Naive B cell (primary cell): ENCODE measurements at places on chromosomes 4 and X.

DNA sequence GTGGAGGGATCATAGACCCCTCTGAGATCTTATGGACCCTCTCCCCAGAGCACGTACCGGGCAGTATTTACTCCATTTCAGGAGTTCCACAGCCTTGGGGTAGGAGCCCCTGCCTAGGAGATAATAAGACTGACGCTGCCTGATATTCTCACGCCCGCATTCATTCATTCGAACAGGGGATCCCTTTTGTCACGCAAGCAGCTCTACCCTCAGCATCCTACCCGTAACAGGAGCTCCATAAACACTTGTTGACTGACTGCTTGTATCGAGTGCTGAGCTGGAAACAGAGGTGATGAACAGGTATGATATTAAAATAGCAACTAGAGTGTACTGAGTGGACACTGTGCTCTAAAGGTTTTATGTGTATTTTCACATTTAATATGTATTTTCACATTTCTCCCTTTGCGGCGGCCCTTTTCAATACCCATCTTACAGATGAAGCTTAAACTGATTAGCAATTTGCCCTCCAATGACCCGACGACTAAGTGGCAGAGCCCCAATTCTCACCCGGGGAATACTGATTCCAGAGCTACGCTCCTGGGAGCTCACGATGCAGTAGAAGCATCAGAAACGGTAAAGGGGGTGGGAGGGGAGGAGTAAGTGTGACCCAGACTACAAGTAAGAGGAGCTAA lies 888 bp downstream of the RAB28 start:
- no peak for DNase-seq

DNA sequence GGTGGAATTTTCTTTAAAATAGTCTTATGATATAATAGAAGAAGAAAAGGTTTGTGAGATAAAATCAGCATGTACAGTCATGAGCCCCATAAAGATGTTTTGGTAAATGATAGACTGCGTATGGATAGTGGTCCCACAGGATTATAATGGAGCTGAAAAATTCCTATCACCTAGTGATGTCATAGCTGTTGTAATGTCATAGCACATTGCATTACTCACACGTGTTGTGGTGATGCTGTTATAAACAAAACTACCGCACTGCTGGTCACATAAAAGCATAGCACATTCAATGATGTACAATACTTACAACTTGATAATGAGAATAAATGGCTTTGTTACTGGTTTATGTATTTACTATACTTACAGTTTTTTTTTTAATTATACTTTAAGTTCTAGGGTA lies 715.2 kb upstream of the HTR2C start:
- no peak for DNase-seq

- no peak for DNase-seq
Observed at GRCh38 chrX:17520016-17520615, 145.1 kb downstream of the NHS start.

GRCh38 chr4:141036786-141037185 lies 96.5 kb downstream of the RNF150 start:
- DNase-seq, result no peak

DNA sequence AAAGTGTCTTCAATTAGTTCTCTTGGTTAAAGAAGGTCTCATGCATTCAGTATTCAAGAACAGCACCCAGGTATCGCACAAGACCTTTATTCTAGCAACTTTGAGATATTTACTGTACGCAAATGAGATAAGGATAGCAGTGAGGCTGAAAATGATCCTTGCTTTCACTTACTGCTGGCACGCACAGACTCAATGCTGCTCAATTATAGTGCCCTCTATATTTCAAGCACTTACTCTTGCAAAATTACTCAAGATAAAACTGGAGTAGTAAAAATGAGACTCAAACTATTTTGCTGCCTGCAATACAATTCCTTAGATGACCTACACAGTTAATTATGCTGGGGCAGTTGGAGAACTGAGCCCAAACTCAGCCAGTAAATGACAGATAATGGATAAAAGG lies 60.9 kb downstream of the ADGRA3 start:
- DNase-seq, result no peak

GRCh38 chrX:116357329-116357728 lies 79.1 kb upstream of the SLC6A14 start:
- DNase-seq, result no peak

GRCh38 chr4:157988641-157989040 lies 184.2 kb downstream of the GASK1B start:
- no peak for DNase-seq

GRCh38 chr4:182877326-182877883 lies 39.8 kb downstream of the DCTD start:
- no peak for DNase-seq

- no peak for DNase-seq
Observed at GRCh38 chr4:25760518-25761157, 102.2 kb downstream of the SEL1L3 start.

DNA sequence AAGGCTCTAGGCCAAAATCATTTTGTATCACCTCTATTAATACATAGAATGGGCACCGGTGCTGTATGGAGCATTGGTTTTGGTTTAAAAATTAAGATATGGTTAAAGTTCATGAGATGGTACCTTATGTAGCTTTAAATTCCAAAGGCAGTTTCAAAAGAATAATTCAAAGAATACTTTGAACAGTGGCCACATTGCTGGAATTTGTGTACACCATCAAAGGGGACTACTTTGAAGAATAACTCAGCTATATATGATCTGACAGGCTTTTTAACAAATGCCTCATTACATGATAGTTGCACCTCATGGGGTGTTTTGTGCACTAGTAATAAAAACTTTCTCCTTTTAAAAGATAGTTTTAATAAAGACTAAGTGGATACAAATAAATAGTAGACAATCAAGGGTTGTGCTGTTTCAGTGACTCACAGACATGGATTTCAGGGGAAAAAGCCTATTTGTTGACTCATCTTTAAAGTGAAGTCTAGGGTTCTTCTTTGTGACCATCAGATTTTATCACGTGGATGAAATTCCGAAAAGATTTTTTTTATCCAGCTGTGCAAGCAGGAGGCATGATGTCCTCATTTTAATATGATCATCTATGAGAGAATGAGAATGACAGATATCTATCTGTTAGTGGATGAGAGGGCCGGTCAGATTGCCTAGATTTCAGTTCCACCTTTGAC lies 12.8 kb downstream of the MTM1 start:
- no peak for DNase-seq

DNA sequence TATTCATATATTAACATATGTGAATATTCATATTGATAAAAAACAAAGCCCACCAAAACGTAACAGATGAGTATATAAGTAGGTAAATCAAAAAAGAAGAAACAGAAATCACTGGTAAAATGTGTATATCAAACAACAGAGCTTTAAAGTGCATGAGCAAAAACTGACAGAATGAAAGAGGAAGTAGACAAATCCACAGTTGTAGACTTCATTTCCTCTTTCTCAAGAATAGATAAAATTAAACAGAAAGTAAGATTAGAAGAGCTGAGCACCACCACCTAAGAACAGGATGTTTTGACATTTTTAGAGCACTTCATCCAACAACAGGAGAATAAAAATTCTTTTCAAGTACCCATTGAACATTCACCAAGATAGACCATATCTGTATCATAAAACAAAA lies 64.6 kb downstream of the CNKSR2 start:
- peak; percentile 44 for DNase-seq

DNA sequence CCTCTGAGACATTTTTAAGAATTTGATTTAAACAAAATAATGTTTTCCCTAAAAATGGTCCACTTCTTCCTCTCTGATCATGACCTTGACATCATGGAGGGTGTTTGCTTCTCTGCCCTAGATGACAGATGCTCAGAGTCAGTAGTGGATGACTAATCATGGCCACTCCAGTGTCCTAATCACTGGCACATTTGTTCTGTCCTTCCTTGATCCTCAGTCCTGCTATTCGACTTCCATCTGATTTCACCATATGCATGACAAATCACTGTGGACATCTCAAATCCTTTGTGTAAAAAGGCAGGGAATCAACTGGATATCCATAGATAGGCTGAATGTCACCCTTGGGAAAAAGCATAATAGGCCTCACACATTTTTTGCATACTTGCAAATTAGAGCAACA lies 9.0 kb downstream of the CRMP1 start:
- no peak for DNase-seq

DNA sequence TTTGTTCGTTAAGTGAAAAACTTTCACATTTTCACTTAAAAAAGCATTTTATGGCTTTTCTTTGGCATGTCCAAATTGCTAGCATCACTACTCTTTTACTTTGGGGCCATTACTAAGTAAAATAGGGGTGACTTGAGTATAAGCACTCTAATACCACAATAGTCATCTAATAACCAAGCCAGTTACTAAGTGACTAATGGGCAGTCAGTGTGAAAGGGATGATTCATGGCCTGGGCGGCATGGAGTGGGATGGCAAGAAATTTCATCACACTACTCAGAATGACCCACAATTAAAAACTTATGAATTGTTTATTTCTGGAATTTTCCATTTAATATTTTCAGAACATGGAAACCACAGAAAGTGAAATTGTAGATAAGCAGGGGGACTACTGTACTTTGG lies 60.9 kb downstream of the BMP15 start:
- DNase-seq, result no peak

GRCh38 chrX:19931146-19931545 lies 43.7 kb upstream of the SH3KBP1 start:
- DNase-seq, result no peak

DNA sequence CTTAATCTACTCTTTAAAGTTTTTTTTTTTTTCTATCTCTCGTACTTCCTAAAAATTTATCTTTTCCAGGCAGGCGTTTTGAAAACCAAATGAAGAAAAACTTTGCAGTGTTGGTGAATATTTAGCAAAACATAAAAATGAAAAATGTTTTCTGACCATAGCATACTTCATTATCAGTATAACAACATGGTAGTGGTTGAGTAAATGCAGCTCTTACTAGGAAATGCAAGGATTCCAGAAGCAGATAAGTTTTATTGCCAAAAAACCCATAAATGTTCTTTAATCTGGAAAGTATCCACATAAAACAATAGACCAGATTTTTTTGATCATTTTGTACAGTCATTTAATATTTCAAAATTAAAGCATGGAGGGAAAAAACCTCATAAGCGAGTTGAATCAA lies 136.9 kb upstream of the GUCY1A1 start:
- DNase-seq, result no peak

DNA sequence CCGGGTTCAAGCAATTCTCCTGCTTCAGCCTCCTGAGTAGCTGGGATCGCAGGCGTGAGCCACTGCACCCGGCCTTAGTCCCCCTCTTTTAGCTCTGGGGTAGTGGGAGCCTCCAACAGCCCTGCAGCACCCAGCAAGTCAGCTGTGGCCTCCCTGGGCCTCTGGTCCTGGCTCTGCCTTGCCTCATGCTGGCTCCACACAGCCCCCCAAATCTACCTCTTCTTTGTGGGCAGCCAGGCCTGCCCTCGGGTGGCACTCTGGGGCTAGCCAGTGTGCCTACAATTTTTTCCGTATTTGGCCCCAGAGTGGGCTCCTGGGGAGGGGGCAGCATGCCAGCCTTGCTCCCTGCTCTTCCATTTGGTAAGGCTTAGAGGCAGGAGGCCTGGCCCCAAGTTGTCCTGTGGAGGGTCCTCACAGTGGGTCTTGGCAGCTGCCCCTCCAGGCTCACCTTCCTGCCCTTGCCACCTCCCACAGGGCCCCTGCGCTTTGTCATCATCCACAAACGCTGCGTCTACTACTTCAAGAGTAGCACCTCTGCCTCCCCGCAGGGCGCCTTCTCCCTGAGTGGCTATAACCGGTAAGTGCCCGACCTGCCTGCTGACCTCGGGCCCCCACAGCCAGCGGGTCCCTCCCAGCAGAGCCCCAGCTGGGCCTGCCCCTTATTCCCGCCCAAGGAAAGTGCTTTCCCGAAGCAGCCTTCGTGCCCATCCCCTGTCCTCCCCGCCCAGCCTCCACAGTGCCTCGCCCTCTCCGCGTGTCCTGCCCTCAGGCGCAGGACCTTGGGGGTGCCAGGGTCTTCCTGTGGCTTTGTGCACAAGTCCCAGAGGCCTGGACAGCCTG lies 21.0 kb upstream of the ADD1 start:
- no peak for DNase-seq

DNA sequence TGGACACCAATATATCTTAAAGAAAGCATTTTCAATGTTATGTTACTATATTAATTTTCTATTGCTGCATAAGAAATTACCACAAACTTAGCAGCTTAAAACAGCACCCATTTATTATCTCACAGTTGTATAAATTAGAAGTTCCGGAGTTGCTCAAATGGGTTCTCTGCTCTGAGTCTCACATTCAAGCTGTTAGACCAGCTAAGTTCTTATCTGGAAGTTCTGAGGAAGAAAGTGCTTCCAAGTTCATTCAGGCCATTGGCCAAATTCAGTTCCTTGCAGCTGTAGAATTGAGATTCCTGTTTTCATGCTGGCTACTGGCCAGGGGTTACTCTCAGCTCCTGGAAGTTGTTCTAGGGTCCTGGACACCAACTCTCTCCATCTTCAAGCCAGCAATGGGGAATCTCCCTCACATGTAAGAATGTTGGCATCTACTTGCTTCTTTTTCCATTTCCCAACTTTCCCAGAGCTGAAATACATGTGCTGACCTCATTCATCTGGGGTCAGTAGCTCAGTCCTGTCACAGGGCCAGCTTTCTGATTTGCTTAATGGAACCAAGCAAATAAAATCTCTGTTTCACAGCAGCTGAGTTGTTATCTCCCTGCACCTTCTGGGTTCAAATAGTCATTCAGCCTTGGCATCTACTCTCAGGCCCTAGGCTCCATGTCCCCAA lies 99.6 kb upstream of the INTU start:
- DNase-seq, result no peak

DNA sequence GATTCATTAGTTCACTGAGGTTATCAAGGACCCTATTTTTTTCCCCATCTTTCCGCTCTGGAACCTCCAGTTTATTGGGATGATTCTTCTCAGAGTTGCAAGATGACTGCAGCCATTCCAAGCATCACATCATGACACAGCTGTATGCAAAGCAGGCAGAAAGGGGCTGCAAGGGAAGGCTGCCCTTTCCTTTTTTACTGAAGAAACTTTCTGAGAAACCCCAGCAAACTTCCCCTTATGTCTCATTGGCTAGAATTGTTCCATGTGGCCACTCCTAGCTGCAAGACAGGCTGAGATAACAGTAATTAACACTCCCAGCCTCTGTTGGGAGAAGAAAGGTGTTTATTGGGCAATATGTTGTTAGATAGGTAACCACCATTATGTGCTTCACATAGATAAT lies 102.6 kb downstream of the SATL1 start:
- DNase-seq, result no peak

GRCh38 chrX:130100180-130100579 lies 10.1 kb downstream of the ELF4 start:
- DNase-seq, result no peak

DNA sequence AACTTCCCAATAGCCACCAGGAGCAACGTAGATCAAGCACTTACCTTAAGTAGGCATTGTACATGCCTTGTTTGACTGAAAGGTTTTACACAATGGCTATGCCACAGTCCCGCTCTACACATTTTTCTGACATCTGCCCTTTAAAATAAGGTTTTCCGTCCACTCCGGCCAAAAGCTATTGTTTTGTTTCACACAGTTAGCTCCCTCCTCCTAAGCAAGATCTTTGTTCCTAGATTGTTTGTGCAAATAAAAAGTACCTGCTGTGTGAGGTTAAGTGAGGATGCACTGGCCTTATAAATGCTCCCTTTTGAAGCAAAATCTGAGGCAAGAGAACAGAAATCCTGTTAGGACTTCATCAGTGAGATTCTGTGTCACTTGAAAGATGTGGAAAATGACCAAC lies 11.8 kb downstream of the SCD5 start:
- no peak for DNase-seq

GRCh38 chr4:150123087-150123486 lies 44.8 kb downstream of the DCLK2 start:
- no peak for DNase-seq
